ENCODE measurements at places on chromosomes 5 and 9. TPM values are rescaled to one million over a fixed set of nuclear protein-coding genes. Genes with fewer than 3 reads are reported as not detected.
A peak's percentile ranks its signal among the peaks of the same experiment; 100 is the strongest.

Gene HBEGF
- total RNA-seq, result 7.3 TPM

DNA sequence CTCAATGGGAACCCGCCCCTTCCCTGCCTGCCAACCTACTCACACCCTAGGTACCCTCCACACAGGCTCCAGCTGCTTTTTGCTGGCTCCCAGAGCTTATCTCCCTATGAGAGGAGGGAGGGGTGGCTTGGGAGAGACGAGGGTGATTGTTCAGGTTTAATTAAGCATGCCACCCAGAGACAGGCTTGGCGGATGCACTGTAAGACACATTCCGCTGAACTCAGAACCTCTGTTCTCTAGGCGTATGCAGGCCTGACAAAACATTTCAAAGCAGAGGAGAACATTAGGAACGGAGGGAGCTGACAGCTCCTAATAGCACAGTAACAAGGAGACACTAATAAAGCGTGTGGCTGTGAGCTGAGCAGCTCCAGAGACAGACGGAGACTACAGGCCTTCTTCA lies 80.1 kb downstream of the TRIM32 start:
- no peak for DNase-seq
- H3K36me3 ChIP-seq, result no peaks in the 10 kb centered on the region
- no peaks in the 10 kb centered on the region for H3K4me1 ChIP-seq

- H3K36me3 ChIP-seq, result no peaks in the 10 kb centered on the region
- H3K4me1 ChIP-seq, result no peaks in the 10 kb centered on the region
- no peak for DNase-seq
- no peak overlapping the region for H3K4me3 ChIP-seq
- no peaks in the 10 kb centered on the region for H3K27me3 ChIP-seq
These were observed 135.1 kb upstream of the ICE1 start for GRCh38 chr5:5287419-5287818.

Gene NUTM2G
- not detected for total RNA-seq

- no peak overlapping the region for H3K4me3 ChIP-seq
- no peaks in the 10 kb centered on the region for H3K27me3 ChIP-seq
- no peaks in the 10 kb centered on the region for H3K36me3 ChIP-seq
- H3K27ac ChIP-seq, result no peak overlapping the region
These were observed 15.4 kb downstream of the IER5L start for GRCh38 chr9:129162497-129163197.

DNA sequence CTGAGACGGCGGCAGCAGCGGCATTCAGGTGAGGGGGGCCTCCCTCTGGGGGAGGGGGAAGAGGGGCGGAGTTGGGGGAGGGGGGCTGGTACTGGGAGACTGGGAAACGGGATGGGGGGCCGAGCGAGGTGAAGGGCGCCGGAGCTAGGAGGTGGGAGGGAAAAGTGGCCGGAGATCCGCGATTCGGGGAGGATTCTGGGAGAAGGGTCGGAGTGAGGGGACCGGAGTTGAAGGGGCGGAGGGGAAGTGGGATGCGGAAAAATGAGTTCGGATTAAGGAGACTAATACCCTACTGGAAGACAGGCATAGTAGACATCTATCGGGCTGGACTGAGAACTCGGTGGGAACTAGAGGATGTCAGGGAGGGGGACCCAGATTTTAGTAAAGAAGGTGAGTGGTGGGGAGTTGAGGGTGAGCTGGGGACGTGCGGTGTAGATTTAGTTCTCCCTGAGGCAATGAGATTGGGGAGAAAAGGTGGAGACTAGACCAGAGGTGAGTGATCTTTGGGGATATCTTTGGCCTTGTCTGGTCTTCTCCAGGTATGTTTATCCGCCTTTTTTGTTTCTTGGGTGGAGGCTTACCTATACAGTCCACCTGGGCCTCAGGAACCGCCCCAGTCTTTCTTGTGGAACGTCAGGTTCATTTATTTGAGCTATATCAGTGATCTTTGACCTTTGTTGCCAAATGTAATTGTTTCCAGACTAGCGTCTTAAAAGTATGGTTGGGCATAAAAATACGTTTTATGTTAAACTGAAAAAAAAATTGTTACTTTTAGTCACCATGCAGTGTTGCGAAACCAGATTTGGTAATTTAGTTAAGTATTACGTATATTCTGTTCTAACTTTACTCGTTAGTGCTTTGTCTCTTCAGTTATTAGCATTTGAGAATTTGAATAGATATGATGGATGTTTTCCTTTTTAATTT lies 632 bp downstream of the UBAP1 start:
- H3K4me3 ChIP-seq, result peak overlapping the region; percentile 65
- H3K4me1 ChIP-seq, result peaks cover 10% of the 10 kb centered on the region
- H3K27ac ChIP-seq, result peak overlapping the region; percentile 96

Gene EGFLAM
- 4.6 TPM for total RNA-seq

- no peak overlapping the region for H3K27ac ChIP-seq
- no peaks in the 10 kb centered on the region for H3K27me3 ChIP-seq
- no peaks in the 10 kb centered on the region for H3K36me3 ChIP-seq
- no peak for DNase-seq
- no peaks in the 10 kb centered on the region for H3K4me1 ChIP-seq
These were observed 255.2 kb upstream of the CD180 start for GRCh38 chr5:67451640-67452279.

Measured in body of pancreas (tissue), 4 donors.